Astrocyte (in vitro differentiated cells and primary cell): ENCODE measurements at places on chromosomes 5 and 9.
A peak's percentile ranks its signal among the peaks of the same experiment; 100 is the strongest.

- H3K27ac ChIP-seq = no peak overlapping the region
- no peaks in the 10 kb centered on the region for H3K36me3 ChIP-seq
- H3K4me3 ChIP-seq = no peak overlapping the region
- H3K27me3 ChIP-seq = no peaks in the 10 kb centered on the region
- H3K4me1 ChIP-seq = no peaks in the 10 kb centered on the region
Observed at GRCh38 chr5:53368516-53368915, 111.9 kb upstream of the FST start.

DNA sequence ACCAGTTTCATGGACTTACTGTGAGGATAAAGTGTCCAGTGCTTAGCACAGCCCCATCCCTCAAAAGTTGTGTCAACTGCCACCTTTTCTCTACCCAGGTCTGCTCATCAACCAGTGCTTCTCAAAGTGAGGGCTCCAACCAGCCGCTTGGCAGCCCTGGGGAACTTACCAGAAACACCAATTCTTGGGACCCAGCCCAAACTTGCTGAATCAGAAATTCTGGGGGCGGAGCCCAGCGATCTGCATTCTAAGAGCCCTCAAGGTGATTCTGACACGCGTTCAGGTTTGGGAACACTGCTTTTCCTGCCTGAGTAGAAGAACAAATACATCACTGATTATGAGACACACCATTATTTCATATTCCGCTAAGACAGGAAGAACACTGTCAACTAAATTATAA, 132.0 kb downstream of the NSG2 start:
- no peak overlapping the region for H3K4me3 ChIP-seq
- no peaks in the 10 kb centered on the region for H3K4me1 ChIP-seq
- no peak overlapping the region for H3K27ac ChIP-seq
- no peaks in the 10 kb centered on the region for H3K27me3 ChIP-seq
- no peaks in the 10 kb centered on the region for H3K36me3 ChIP-seq

- peaks cover 4% of the 10 kb centered on the region for H3K27me3 ChIP-seq
- no peak overlapping the region for H3K4me3 ChIP-seq
- no peaks in the 10 kb centered on the region for H3K36me3 ChIP-seq
- H3K27ac ChIP-seq = no peak overlapping the region
Observed at GRCh38 chr5:107459605-107460004, 211.1 kb downstream of the EFNA5 start.

GRCh38 chr9:36086442-36086841, 49.7 kb downstream of the RECK start:
- H3K4me3 ChIP-seq = no peak overlapping the region
- no peaks in the 10 kb centered on the region for H3K27me3 ChIP-seq
- DNase-seq = no peak
- H3K27ac ChIP-seq = no peak overlapping the region

DNA sequence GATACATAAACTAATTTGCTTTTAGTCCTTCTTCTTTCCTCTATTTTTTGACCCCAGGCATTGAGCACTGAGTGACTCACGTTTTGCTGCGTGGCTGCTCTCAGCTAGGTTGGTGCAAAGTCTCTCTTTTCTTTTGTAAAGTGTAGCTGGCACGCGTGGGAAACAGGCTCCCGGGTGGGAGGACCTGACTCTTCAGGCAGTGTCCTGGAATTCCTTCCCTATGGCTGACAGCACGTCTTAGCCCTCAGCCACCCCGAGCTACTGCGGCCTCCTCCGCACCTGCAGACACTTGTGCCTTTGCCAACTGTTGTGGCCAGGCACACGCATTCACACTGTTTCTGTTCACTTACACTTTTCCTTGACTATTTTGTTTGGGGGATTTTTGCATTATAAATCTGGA, 877 bp upstream of the SCGB3A1 start:
- no peak for DNase-seq
- peaks cover 5% of the 10 kb centered on the region for H3K4me1 ChIP-seq
- H3K27ac ChIP-seq = no peak overlapping the region

DNA sequence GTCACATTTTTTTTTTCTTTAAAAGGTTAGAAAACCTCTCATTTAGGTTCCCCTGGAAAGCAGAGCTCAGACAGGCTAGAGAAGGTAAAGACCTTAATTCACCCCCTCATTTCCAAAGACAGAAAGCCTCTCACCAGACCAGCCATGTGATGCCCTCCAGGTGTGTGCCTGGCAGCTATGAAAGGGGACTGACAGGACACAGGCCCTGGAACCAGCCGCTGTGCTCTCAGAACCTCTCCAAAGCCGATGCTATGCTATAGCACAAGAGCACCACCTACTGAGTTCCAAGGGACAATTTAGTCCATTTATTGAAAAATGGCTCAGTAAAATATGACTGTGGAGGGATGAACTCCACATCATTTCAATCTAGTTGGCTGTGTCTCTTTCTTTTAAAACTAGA, 48.8 kb downstream of the FANCC start:
- H3K27me3 ChIP-seq = no peaks in the 10 kb centered on the region
- H3K36me3 ChIP-seq = no peaks in the 10 kb centered on the region
- no peaks in the 10 kb centered on the region for H3K4me1 ChIP-seq
- no peak for DNase-seq

- no peaks in the 10 kb centered on the region for H3K4me1 ChIP-seq
- no peak for DNase-seq
- no peaks in the 10 kb centered on the region for H3K27me3 ChIP-seq
- H3K4me3 ChIP-seq = no peak overlapping the region
Observed at GRCh38 chr9:2576631-2577030, 45.0 kb upstream of the VLDLR start.

- H3K4me3 ChIP-seq = no peak overlapping the region
- H3K27ac ChIP-seq = no peak overlapping the region
- H3K4me1 ChIP-seq = no peaks in the 10 kb centered on the region
- DNase-seq = no peak
- H3K36me3 ChIP-seq = peaks cover 13% of the 10 kb centered on the region
- no peaks in the 10 kb centered on the region for H3K27me3 ChIP-seq
Observed at GRCh38 chr5:78157001-78157400, 137.5 kb downstream of the AP3B1 start.

DNA sequence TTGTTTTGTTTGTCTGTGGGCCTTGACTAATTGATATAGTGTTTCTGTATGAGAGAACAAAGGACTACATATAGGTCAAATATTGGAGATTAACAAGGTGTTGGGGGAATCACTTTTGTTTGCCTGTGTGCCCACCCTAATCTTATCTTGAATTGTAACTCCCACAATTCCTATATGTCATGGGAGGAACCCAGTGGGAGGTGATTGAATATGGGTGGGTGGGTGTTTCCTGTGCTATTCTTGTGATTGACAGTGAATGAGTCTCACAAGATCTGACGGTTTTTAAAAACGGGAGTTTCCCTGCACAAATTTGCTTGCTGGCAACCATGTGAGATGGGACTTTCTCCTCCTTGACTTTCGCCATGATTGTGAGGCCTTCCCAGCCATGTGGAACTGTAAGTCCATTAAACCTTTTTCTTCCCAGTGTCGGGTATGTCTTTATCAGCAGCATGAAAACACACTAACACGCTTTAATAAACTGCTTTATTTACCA, 64.9 kb upstream of the HSPB3 start:
- peaks cover 2% of the 10 kb centered on the region for H3K27me3 ChIP-seq
- no peak overlapping the region for H3K27ac ChIP-seq
- no peak for DNase-seq
- H3K4me1 ChIP-seq = peaks cover 19% of the 10 kb centered on the region
- H3K36me3 ChIP-seq = no peaks in the 10 kb centered on the region
- H3K4me3 ChIP-seq = no peak overlapping the region

DNA sequence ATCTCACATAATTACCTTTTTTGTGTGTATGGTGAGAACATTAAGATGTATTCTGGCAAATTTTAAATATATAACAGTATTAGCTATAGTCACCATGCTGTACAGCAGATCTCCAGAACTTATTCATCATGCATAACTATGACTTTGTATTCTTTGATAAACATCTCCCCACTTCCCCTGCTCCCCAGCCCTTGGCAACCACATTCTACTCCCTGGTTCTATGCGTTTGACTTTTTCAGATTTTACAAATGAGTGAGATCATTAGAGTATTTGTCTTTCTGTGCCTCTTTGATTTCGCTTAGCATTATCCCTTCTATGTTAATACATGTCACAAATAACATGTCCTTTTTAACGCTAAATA, 49.4 kb downstream of the SMC2 start:
- H3K27ac ChIP-seq = no peak overlapping the region
- no peaks in the 10 kb centered on the region for H3K4me1 ChIP-seq
- no peak overlapping the region for H3K4me3 ChIP-seq

DNA sequence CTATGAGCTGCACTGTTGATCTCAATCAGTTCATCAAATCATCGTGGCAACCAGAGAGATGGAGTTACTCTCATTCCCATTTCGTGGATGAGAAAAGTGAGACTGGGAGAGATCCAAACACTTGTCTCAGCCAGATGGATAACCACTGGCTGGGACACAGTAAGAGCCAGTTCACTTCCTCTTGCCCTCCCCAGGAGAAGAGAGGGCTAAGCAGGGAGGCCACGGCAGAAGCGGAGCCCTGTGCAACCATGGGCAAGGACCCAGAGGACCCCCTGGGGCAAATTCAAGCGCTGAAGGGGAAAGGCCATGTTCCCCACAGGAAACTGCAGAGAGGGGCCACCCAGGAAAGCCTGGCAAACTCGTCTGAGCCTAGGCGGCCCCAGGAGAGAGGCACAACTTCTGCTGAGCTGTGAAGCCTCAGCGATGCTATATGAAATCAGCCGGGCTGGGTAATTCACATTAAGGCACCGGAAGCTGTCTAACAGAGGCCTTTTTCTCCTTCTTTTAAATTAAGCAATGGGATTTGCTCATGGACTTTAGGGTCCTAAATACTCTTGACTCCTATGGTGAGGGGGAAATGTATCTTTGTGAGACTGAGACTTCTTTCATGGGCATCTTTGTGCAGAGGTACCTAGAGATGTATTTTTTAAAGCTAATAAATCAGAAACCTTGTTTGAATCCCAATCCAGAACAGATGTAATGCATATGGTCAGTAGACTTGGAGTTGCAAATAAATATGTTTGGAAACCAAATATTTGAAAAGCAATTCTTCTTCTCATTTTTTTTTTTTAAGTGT, 137.1 kb upstream of the SMIM23 start:
- no peaks in the 10 kb centered on the region for H3K36me3 ChIP-seq
- DNase-seq = no peak
- no peak overlapping the region for H3K4me3 ChIP-seq
- H3K4me1 ChIP-seq = peaks cover 19% of the 10 kb centered on the region
- no peaks in the 10 kb centered on the region for H3K27me3 ChIP-seq
- peak overlapping the region; percentile 55 for H3K27ac ChIP-seq

DNA sequence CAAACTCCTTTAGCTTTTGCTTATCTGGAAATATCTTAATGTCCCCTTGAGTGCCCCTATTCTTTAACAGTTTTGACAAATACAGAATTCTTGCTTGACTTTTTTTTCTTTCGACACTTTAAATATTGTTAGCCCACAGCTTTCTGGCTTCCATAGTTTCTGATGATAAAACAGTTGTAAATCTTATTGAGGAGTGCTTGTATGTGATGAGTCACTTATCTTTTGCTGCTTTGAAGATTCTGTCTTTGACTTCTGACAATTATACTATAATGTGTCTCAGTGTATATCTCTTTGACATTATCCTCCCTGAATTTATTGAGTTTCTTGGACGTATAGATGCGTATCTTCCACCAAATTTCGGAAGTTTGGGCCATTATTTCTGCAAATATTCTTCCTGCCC, 21.6 kb downstream of the FBXL17 start:
- no peaks in the 10 kb centered on the region for H3K36me3 ChIP-seq
- H3K27ac ChIP-seq = no peak overlapping the region
- H3K27me3 ChIP-seq = no peaks in the 10 kb centered on the region
- no peaks in the 10 kb centered on the region for H3K4me1 ChIP-seq
- H3K4me3 ChIP-seq = no peak overlapping the region

- peaks cover 4% of the 10 kb centered on the region for H3K4me1 ChIP-seq
- H3K27ac ChIP-seq = no peak overlapping the region
- H3K36me3 ChIP-seq = no peaks in the 10 kb centered on the region
- no peak overlapping the region for H3K4me3 ChIP-seq
Observed at GRCh38 chr5:160133071-160133917, 14.0 kb upstream of the PWWP2A start.

DNA sequence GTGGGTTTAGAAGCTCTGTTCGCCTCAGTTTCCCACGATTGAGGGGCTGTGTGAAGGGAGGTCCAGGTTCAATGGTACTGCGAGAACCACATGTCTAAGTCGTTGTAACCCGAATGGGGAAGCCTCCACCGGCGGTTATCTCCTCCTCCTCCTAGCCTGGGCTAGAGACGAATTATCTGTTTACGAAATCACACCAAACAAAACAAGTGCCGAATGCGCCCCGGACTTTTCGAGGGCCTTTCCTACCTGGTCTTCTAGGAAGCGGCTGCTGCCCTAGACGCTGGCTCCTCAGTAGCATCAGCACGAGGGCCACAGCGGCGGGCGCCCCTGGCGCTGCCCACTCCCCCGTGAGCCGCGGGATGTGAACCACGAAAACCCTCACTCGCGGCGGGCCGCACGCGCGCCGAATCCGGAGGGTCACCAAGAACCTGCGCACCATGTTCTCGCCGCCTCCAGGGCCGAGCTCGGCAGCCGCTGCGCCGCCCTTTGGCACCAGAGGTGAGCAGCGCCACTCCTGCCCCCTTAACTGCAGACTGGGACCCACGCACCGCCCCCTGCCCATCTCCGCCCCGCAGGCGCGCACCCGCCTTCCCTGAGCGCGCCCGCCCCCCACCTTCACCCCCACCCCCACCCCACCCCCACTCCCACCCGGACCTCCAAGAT, at the start of gene CDKN2A:
TSS of gene CDKN2A (minus strand) at position 500 of the 663 bp plus-strand sequence.
- peak within 1 kb of the TSS; percentile 93 for H3K27ac ChIP-seq
- H3K4me1 ChIP-seq = peaks cover 34% of the 10 kb centered on the region
- H3K27me3 ChIP-seq = no peaks in the 10 kb centered on the region
- no peaks in the 10 kb centered on the region for H3K36me3 ChIP-seq
- no peak for DNase-seq

GRCh38 chr9:105360344-105360743, 87.5 kb upstream of the FSD1L start:
- no peaks in the 10 kb centered on the region for H3K27me3 ChIP-seq
- no peak for DNase-seq
- H3K27ac ChIP-seq = no peak overlapping the region
- H3K4me1 ChIP-seq = no peaks in the 10 kb centered on the region
- H3K4me3 ChIP-seq = no peak overlapping the region

DNA sequence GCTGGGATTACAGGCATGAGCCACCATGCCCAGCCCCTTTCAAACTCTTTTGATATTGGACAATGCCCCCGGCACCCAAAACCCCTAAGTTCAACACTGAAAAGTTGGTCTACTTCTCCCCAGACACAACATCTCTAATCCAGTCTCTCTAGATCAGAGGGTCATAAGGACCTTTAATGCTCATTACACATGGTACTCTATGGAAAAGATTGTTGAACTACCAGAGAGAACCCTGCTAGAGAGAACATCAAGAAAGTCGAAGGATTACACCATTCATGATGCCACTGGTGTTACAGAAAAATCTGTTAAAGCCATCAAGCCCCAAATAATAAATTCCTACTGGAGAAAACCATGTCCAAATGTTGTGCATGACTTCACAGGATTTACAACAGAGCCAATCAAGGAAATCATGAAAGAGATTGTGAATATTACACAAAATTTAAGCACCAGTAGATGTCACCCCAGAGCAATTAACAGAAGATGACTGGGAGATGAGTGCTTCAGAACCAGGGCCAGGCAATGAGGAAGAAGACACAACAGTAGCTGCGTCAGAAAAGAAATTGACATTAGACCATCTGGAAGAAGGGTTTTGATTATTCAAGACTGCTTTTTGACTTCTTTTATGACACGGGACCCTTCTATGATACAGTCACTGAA, 28.3 kb upstream of the NIPAL4 start:
- H3K27ac ChIP-seq = no peak overlapping the region
- H3K36me3 ChIP-seq = no peaks in the 10 kb centered on the region
- H3K4me1 ChIP-seq = no peaks in the 10 kb centered on the region
- peak; percentile 48 for DNase-seq
- H3K4me3 ChIP-seq = no peak overlapping the region
- H3K27me3 ChIP-seq = no peaks in the 10 kb centered on the region

GRCh38 chr5:53817183-53817582, 256.7 kb downstream of the NDUFS4 start:
- H3K27ac ChIP-seq = no peak overlapping the region
- H3K4me3 ChIP-seq = no peak overlapping the region
- H3K4me1 ChIP-seq = no peaks in the 10 kb centered on the region
- no peaks in the 10 kb centered on the region for H3K36me3 ChIP-seq
- DNase-seq = no peak
